ENCODE measurements at places on chromosomes 4 and X. TPM values are rescaled to one million over a fixed set of nuclear protein-coding genes. Genes with fewer than 3 reads are reported as not detected.

GRCh38 chr4:82948647-82949204 lies 48.2 kb downstream of the THAP9 start:
- peak; percentile 31 for DNase-seq

DNA sequence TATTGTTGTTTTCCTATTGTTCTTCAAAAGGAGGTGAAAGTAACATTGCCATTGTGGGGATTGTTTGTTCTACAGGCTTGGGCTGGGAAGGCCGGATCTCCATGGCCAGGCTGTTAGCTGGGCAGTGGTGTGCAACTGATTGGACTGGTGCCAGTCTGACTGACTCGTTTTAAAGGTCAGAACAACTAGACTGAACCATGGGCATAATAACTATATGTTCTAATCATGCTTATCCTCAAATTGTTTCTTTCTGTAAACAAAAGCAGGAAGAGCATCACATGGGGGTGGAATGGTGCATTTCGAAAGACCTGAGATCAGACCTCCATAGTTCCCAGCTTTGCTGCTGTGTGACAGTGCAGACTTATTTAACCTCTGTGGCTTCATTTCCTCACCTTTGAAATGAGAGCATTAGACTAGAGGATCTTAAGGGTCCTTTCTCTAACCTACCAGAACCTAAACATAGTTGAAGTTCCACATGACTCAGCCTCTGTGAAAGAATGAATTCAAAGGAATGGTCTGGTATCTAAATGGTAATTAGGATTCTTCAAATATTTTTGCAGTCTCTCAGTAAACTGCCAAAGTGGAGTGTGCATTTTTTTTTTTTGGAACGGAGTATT lies 66.7 kb upstream of the PGRMC2 start:
- DNase-seq, result peak; percentile 95

DNA sequence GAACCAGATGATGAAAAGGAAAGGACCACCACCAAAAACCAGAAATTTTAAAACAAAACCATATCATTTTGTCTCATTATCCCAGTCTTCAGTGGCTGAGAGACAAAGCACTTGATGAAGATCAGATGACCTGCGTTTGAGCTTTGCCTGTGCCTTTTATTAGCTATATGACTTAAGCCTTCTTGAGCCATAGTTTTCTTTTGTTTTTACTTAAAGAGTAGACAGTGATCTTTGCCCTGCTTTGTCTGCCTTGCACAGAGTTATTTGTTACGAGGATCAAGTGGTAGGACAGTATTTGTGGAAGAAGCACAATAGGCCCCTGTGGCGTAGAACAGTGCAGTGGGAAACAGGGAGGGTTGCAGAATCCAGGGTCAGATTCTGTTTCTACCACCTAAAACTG lies 89.9 kb downstream of the SLC10A6 start:
- no peak for DNase-seq

- DNase-seq, result peak; percentile 50
Observed at GRCh38 chrX:13667919-13668318, 15.0 kb downstream of the TCEANC start.

DNA sequence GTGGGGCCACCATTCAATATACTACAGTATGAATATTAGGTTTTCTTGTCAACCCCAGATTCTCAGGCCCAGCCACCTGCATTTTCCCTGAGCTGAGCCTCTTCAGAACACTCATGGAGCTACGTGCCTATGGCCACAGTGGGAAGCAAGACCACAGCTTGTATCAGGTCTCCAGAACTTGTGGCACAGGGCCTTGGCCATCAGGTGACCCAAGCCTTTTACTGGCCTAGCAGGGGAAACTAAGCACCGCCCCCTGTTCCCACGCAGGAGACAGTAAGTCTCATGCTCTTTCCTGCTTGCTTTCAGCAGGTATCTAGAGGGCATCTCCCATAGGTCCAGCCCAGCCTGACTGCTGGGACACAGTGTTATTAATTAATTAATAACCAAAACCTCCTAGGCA lies 138.4 kb upstream of the MAMLD1 start:
- DNase-seq, result no peak

DNA sequence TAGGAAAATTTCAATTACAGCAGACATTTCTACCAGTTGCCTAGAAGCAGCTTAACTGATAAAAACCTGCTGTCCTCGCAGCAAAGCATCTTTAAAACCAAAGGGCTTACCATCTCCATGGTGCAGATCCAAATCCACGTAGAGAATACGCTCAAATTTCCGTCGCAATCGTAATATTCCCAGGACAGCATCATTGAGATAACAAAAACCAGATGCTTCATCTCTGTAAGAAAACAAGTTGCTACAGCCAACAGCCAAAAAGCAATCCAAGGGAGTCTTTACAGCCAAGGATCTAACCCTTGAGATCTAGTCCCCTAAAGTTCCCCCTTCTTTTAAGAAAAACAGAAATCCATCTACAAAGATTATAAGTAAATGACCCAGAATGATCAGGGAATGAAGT lies 77.6 kb downstream of the HDAC8 start:
- no peak for DNase-seq

DNA sequence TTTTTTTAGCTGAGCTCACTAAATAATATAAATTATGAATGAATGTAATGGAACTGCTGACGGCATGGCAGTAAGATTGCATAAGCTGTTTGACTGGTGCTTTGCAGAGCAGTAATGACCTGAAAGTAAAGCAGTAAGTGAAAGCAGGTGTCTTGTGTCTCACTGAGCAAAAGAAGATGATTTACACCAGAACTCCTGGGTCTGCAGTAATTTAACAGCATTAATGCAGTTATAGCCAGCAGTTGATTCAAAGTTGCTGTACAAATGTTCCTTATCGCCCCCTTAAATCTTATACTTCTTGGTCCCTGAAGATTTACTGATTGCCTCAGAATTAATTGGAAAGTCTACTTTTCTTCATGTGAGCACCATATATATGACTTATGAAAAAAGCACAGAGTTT lies 187.7 kb downstream of the DCTD start:
- DNase-seq, result no peak

DNA sequence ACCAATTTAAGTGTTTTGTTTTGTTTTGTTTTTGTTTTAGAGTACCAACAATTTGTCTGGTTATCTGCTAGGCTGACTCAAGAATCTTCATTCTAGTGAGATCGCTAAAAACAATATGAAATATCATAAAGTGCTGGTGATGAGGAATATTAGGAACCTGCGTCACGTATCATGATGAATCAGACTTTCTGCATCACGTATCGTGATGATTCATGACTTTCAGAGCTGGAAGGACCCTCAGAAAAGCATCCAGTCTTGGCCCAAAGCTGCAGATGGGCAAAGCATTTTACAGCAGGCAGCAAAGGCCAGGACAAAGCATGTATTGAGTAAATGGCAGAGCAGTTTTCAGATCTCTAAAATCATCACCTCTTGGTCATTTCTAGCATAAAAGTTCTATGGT lies 278.0 kb upstream of the BOD1L1 start:
- no peak for DNase-seq

GRCh38 chrX:130772105-130772775 lies 130.8 kb downstream of the ENOX2 start:
- DNase-seq, result peak; percentile 91

GRCh38 chrX:134732676-134733075 lies 74.4 kb upstream of the PLAC1 start:
- no peak for DNase-seq

GRCh38 chr4:156583265-156583664 lies 388.3 kb downstream of the PDGFC start:
- no peak for DNase-seq

DNA sequence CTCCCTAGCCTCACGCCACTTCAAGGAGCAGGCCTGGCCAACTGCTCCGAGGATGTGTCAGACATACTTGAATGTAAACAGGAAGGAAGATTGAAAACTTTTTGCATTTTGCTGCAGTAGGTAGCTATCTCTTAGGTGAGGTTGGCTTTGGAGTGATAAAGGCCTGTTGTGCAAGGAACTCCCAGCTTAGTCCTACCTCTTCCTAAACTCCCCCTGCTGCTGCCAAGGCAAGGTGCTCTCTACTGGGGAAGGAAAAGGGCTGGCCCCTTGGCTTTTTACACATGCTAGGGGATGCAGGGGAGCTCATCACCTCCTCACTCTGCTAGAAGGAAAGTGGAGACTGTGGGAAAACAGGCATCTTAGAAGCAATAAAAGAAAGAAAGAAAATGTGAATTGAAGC lies 10.7 kb upstream of the BRS3 start:
- DNase-seq, result peak; percentile 38

DNA sequence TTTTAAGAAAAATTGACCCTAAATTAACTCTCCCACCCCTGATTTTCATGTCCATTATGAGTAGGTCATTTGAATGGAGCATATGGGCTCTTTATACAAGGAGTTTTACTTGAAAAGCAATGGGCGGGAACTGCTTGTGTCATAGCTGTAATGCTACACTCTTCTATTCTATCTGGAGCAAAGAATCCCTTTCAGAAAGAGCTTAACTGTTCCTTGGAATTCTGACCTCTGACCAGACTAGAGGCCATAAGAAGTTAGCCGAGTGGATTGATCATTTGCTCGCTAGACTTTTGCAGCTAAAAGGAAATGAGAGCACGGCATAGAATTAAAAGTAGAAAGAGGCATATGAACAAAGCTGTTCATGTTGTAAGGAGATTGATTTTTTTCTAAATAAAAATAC lies 79.1 kb downstream of the DOCK11 start:
- DNase-seq, result no peak

GRCh38 chr4:151781026-151781425 lies 20.2 kb upstream of the GATB start:
- no peak for DNase-seq

- DNase-seq, result peak; percentile 28
Observed at GRCh38 chrX:129318375-129318774, 204.9 kb downstream of the SMARCA1 start.

DNA sequence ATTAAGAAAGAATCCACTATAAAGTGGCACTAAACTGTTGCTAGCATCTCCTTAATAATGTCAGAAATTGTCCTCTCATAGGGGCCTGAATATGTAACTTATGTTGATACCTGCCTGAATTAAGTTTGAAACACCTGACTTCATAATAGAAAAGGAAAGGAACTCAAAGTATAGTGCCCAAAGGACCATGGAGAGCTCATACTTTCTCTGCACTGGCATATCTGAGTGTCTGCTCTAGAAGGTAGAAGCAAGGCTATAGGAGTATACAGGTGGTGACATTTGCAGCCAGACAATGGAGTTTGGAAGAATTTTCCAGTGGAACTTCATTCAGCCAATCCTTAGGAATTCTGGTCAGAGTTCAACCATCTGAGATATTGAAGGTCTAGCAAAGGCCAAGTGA lies 988.9 kb downstream of the RAB28 start:
- no peak for DNase-seq

- peak; percentile 25 for DNase-seq
Observed at GRCh38 chrX:24023972-24024669, 2.9 kb downstream of the KLHL15 start.

DNA sequence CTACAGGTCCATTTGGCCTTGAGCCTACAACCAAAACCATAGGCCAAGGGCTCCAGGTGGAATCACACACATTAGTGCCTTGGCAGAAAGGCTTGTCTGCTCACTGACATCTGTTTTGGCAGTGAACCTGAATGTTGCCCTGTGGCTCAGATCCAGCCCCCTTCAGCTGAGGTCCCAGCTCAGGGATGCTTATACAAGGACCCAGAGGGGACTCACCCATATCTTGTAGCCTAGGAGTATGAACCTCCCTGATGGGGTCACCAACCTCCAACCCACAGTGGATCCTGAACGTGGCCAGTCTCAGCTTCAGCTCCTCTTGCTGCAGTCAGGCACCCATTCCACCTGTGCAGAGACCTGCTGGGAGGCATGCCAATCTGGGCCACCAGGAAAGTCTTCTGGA lies 50.8 kb upstream of the HMX1 start:
- DNase-seq, result no peak

GRCh38 chr4:22030881-22031280 lies 82.3 kb upstream of the KCNIP4 start:
- no peak for DNase-seq

DNA sequence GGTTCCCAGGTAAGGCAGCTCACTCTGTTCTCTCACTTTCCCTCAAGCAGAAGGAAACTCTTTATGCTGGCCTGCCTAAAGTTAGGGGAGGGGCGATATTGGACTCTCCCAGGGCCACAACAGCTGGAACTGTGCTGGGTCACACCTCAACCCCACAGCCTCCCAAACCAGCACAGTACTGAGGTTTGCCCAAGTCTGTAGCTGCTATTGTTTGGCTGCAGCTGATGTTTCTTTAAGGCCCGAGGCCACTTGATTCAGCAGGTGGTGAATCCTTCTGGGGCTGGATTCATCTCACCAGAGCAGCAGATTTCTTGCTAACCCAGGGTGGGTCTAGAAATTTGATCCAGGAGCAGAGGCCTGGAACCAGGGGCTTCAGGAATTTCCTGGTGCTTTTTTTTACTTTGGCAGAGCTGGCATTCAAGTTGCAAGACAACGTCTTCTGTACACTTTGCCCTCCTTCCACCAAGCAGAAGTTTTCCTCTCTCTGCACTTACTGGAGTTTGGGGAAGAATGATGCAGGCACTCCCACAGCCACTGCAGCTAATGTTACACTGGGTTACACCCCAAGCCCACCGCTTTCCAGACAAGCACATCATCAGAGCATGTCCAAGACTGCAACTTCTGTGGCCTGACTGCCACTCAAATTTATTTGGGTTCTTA lies 544.7 kb upstream of the NDST4 start:
- DNase-seq, result no peak

DNA sequence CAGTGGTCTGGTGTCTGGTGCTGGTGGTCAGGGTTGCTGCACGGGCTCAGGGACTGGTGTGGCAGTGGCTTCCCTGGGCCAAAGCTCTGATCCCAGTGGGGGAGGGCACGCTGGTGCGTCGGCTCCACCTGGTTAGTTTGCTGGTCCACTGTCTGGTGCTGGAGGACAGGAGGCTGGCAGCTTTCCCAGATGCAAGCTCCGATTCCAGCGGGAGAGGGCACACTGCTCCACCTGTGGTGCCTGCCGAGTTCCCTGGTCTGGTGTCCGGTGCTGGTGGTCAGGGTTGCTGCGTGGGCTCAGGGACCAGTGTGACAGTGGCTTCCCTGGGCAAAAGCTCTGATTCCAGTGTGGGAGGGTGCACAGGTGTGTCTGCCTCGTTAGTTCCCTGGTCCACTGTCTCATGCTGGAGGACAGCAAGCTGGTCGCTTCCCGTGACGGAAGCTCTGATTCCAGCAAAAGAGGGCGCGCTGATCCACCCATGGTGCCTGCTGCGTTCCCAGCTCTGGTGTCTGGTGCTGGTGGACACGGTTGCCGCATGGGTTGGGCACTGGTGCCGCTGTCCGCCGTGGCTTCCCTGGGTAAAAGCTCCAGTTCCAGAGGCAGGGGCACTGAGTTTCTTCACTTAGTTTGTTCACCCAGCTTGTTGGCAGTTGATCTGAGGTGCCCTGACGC lies 5.8 kb downstream of the VMA21 start:
- DNase-seq, result no peak

GRCh38 chrX:132692526-132692925 lies 203.7 kb upstream of the MBNL3 start:
- DNase-seq, result no peak

- peak; percentile 91 for DNase-seq
Observed at GRCh38 chr4:85681221-85681657, 206.3 kb downstream of the ARHGAP24 start.

- DNase-seq, result no peak
Observed at GRCh38 chrX:74520291-74520690, 94.1 kb downstream of the RLIM start.

The MAGEE1 gene
- 0.15 TPM for total RNA-seq

The PLXNB3 gene
- 1.2 TPM for total RNA-seq

The KLKB1 gene
- total RNA-seq, result not detected

The PGRMC1 gene
- 702 TPM for total RNA-seq

The MAD2L1 gene
- total RNA-seq, result 97.9 TPM

The TCP11X2 gene
- total RNA-seq, result not detected

The SPATA4 gene
- not detected for total RNA-seq

The GATB gene
- 23.5 TPM for total RNA-seq

The CACNA1F gene
- not detected for total RNA-seq

Measured in M059J (cell line).